ENCODE measurements at places on chromosomes 3 and 15.

GRCh38 chr3:13532631-13533030 lies 16.3 kb upstream of the FBLN2 start:
- DNase-seq: no peak

DNA sequence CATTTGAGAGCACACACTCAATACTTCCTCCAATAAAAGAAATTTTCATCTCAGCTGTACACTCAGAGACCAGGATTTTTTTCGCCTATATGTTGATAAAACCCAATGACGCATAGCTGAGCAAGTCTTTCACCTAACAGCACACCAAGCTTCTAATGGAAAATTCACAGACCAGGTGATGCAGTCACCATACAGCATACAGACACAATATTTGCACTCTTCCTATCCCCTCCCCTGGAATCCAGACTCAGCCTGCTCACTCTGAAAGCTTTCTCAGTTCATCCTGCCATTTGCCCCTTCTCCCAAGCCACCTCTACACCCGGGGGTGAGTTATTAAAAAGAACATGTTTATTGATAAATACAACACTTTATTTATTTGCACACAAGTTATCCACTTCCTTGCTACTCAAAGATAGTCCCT lies 1.7 kb downstream of the TBC1D5 start:
- no peak for DNase-seq

- peak; percentile 22 for DNase-seq
These were observed 506 bp upstream of the ATP1B3 start for GRCh38 chr3:141875893-141876380.

GRCh38 chr15:65077981-65078352 lies 1.4 kb downstream of the KBTBD13 start:
- DNase-seq: no peak

GRCh38 chr3:196813903-196814302 lies 53.8 kb upstream of the SENP5 start:
- DNase-seq: no peak

DNA sequence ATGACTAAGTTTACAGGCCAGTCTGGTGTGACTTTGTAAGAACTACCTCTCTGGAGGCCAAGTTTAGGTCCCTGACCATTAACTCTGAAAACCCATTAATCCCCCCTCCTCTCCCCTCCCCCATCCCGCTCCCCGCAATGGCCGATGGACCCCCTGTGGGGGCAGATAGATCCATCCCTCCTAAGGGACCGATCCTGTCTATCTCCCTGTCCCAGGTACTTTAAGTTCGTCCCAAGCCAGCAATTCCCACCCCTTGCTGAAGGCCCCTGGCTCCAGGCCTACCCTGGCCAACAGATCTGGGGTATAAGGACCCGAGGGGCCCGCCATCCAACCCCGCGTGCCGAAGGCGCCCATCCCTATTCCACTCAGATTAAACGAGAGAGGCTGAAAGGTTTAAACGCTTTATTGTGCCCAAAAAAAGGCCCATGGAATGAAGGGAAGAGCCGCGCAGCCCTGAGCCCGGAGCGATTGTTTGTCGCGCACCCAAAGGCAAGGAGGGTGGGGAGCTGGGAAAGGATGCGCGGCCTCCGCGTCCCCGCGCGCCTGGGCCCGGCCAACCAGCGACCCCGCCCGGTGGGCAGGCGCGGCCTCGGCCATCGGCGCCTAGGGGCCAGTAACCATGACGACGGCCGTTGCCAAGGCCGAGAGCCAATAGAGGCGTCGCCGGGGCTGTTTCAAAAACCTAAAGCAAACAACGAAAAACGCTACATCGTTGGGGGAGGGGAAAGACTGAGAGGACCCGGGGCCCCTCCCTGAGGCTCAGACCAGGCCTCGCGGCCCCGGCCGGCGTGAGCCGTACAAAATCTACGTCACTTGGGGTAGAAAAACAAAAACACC lies 35.9 kb downstream of the HMCES start:
- DNase-seq: peak; percentile 74

- no peak for DNase-seq
These were observed 134.8 kb downstream of the SNRPN start for GRCh38 chr15:25089577-25089976.

DNA sequence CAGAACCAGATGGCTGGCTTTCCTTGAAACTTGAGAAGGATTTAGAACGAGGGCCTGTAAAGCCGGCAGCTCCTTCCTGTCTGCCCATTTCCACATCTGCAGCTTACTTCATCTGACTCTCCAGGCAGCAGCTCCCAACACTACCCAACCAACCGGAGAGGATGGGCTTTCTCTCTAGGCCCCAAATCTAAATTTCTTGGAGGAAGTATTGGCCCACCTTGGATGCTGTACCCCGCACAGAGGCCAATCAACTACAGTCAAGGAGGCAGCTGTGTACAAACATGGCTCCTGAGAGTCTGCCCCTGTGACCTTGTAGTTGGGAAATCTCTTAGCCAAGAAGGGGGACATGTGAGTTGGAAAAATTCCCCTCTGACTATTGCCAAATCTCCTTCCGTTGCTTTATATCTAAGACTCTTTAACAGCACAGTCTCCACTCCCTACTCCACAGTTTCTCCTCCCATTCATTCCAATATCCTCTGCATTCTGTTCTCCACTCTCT lies 8.0 kb upstream of the ACAP2 start:
- no peak for DNase-seq

GRCh38 chr3:98778383-98778782 lies 15.2 kb downstream of the ST3GAL6 start:
- DNase-seq: no peak

DNA sequence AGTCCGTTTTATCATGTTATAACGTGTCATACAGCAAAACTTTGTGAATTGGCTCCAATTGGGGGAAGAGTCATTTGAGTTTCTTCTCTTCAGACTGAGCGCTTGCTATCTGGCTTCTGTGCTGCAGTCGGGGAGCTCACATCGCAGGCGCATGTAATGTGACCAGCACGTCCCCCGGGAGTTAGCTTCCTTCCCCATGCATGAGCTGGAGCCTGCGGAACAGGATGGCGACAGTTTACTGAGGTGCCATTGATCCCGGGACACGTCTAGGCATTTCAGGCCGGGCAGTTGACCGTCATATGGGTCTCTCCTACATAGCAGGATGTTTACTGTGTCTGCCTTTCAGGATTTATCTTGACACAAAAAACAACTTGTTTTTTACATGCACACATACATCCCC lies 44.8 kb downstream of the CMTM8 start:
- DNase-seq: no peak

GRCh38 chr3:182967218-182968204 lies 12.8 kb downstream of the DCUN1D1 start:
- DNase-seq: no peak

GRCh38 chr3:177551431-177551836 lies 354.2 kb upstream of the TBL1XR1 start:
- no peak for DNase-seq

DNA sequence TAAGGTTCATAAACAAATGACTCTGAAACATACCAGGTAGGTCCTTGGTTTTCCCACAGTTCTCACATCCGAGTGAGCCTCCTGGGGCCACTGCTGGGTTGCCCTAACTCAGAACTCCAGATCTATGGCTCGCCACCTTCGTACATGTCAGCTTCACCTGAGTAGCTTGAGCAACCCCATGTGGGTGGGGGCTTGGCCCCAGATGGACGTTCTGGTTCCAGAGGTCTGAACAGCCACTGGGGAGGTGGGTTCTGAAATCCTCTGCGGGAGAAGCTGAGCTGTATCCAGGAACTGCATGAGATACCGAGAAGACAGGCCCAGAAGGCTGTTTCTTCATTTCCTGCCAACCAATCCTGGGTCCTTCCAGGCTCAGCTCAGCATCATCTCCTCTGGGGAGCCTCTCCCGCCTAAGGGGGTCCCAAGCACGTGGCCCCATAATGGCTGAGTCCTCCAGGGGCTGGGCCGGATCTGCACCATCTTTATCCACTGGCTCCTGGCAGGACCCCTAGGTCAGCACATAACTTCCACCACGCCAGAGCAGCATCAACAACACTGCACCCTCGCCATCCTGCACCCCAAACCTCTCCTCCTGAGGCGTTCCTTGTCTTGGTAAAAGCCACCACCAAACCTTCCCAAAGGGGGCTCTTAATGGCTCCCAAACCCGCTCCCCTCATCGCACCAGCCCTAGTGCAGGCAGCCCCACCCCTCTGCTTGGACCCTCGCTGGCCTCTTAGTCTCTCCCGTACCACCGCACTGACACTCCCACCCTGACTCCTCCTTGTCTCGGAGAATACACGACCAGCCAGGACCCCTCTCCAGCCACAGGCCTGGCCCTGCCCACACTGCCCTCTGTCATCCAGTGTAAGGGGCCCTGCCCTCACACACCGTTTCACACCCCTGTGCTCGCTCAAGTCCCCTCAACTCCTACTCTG lies 39.8 kb downstream of the PCSK6 start:
- no peak for DNase-seq

GRCh38 chr3:24367216-24367615 lies 127.4 kb downstream of the THRB start:
- DNase-seq: no peak

- no peak for DNase-seq
These were observed 99.2 kb downstream of the TPRA1 start for GRCh38 chr3:127491323-127491722.

DNA sequence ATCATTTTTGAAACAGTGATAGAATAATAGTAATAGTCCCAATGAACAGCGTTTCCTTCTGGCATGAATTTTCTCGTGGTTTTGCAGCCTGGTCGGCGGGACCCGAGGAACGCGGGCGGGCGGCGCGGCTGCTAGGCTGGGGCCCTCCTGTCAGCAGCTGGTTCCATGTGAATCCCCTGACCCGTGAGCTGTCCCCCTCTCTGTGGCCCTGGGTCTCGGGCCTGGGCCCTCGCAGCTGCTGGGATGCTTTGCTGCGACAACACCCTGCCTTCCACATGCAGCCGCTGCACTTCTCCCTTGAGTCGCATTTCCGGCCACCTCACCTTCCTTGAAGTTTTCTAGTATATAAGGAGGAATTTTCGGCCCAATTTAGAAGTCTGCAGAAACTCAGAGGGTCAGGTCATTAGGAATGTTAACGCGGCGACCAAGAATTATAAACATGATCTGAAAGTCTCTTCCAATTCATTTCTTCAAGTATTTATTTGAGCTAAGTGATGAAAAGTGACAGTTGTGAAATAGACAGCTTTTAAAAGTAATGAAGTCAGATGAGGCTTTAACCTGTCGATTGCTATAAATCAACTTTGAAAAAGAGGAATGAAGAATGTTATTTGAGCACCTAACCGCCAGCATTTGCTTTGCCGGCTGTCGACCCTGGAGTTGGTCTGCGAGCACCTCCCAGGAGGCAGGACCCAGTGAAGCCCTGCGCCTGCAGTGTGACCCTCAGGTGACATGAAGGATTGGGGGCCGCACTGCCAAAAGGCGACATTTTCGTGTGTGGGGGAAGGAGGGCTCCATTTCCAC lies 27.7 kb downstream of the NR2F2 start:
- no peak for DNase-seq

DNA sequence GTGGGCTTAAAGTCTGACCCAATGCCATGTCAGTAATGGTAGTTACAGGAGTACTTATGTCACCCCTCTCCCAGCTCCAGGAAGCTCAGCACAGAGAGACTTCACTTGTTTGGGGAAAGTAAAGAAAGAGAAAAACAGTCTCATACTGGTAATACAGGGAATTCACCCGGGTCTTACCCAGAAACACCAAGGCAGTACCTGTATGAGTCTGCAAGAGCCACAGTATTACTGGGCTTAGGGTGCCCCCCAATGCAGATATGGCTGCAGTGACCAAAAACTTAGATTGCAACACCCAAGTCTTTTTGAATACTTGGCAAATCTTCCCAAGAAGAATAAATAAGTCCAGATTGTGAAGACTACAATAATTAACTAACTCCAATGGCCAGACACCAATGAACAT lies 622.1 kb downstream of the IGSF11 start:
- no peak for DNase-seq

DNA sequence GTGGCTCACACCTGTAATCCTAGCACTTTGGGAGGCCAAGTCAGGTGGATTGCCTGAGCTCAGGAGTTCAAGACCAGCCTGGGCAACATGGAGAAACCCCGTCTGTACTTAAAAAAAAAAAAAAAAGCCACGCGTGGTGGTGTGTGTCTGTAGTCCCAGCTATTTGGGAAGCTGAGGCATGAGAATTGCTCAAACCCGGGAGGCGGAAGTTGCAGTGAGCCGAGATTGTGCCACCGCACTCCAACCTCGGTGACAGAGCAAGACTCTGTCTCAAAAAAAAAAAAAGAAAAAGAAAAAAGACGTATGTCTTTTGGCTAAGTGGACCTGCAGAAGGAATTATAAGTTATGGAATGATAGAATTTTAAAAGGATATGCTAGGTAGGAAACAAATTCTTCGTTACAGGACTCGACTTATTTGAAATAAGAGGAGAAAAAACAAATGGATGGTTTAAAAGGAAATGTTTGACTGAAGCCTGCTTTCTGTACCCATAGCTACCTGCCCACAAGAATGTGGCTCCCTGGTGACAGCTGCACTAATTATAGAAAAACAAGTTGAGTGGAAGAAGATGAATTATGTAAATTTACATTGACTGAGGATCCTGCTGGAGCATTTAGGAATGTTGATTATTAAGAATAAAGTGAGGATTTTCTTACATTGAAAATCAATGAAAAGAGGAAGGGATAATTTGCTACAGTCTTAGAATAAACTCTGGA lies 36.0 kb upstream of the SKIL start:
- no peak for DNase-seq

DNA sequence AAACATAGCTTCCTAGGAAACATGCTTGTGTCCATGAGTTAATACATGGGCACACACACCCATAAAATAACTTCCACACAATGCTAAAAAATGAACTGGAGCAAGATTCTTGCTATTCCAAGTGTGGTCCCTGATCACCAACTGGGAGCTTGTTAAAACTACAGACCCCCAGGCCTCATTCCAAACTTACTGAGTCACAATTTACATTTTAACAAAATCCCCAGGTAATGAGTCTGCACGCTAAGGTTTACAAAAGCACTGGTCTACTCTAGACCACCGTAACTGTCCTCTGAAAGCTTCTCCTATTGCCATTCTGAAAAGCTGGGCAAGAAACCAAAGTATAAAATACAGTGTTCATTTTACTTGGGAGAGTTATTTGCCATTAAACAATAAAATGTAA lies 45.4 kb downstream of the IGF2BP2 start:
- no peak for DNase-seq

DNA sequence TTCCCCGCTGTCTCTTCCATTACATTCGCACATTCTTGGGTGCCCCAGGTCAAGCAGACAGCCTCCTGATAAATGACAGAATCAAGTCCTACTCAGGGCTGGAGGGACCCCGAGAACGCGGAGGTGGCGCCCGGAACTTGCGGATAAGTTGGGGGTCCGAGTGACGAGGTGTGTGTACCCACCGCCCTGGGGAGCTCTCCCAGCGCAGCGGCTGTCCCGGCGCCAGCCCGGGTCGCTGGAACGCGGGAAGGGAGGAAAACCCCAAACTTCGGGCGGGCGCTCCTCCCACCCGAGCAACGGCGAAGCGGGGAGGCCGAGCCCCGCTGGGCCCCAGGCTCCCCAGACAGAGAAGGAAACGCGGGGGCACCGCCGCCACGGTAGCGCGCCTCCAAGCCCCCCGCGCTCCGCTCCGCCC lies 550 bp downstream of the CLN6 start:
- DNase-seq: no peak

Data from NCI-H1694 (cell line).